IPS DF 6.9 (cell line): ENCODE measurements at places on chromosomes 2 and 18.

GRCh38 chr2:157696036-157696435 is 67.4 kb upstream of the ACVR1C start:
- no peak for DNase-seq

GRCh38 chr2:20723543-20723942 is 56.6 kb downstream of the GDF7 start:
- no peak for DNase-seq

GRCh38 chr2:207467716-207468347 is 61.9 kb upstream of the CREB1 start:
- no peak for DNase-seq

DNA sequence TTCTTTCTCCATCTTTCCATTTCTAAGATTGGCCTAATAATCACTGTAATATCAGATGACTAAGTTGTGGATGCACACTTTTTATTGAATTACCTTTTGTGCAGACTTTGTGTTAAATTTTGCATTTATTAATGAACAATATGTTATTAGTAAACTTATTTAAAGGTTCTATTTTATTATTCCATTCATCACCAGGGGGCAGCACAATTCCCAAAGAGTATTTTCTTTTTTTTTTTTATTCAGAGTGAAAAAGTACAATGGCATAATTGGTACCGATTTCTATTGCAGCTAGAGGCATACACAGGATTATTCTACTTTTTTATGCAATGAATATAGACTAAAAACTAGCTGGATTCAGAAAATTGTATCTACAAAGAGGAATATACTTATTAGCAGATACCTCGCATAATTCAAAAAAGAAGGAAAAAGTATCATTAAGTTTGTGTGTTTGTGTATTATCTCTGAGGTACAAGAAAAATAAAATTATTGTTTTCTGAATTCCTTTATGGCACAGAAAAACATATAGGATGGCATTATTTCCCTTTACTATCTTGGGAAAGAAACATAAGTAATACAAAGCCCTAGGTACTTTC is 390.6 kb downstream of the ERBB4 start:
- no peak for DNase-seq

GRCh38 chr18:6830916-6831315 is 101.4 kb downstream of the ARHGAP28 start:
- no peak for DNase-seq

- DNase-seq = no peak
Measured at GRCh38 chr2:151841047-151841424, 12.8 kb upstream of the ARL5A start.

DNA sequence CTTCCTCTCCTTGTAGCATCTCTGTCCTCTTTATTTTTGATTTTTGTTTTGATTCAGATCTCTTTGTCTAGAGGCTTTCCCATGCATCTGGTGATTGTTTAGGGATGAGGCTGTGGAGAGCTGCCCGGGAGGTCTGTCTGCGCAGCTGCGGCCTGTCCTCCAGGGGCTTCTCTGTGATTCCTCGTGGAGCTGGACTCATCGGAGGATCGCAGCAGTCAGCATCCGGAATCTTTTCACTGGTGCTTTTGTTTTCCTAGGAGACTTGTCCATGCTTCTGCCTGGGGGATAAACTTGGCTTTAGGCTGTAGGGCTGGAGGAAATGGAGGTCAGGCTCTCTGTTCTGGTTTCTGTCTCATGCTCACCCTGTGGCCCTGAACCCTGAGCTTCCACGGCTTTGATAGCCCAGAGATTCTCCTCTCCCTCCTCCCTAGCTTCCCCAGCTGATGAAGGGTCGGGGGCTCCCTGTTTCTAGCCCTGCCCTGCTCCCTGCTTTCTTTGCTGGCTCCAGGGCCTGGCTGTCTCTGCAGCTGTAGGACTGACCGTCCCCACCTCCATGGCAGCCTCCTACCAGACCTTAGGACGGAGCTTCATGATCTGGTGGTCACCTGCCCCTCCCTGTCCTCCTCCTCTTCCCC is 35.5 kb downstream of the ZNF532 start:
- no peak for DNase-seq
